Right kidney (tissue), 9 donors: ENCODE measurements at places on chromosomes 2 and 18.
A peak's percentile ranks its signal among the peaks of the same experiment; 100 is the strongest.

DNA sequence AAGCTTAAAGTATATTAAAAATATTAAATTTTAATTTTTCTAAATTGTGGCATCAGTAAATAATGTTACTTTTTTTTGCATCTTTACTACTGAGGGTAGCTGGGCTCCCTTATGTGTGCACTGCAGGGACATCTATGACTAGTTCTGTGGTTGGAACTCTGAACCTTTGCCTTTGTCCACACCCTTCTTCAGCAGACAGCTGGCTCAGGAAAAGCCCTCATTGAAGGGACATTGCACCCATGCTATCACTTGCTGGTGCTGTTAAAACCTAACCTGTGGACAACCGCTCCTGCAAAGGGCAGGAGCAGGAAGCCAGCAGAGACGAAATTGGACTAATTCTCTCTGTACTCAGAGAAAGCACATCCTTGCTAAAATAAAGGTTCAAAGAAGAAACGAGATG lies 30.1 kb downstream of the MOCOS start:
- DNase-seq, result no peak

GRCh38 chr2:172904236-172904635 lies 168.6 kb downstream of the RAPGEF4 start:
- no peak for DNase-seq

DNA sequence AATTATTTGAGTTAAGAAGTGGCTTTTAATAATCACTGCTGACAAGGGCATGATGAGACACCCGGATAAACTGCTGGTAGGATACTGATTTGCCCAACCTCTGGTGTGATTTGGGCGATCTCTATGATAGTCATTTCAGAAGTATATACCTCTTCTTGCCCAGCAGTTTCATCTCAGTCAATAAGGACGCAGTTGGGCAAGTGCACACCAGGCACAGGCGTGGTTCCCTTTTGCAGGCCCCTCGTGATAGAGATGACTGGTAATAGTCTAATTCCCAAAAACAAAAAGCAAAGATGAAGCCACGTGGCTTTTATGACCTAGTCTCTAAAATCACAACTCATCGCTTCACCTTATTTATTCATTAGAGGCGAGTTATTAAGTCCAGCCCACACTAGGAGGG lies 246.4 kb downstream of the PRKCE start:
- no peak for DNase-seq

- no peak for DNase-seq
Observed at GRCh38 chr2:101520246-101520645, 45.3 kb upstream of the RFX8 start.

DNA sequence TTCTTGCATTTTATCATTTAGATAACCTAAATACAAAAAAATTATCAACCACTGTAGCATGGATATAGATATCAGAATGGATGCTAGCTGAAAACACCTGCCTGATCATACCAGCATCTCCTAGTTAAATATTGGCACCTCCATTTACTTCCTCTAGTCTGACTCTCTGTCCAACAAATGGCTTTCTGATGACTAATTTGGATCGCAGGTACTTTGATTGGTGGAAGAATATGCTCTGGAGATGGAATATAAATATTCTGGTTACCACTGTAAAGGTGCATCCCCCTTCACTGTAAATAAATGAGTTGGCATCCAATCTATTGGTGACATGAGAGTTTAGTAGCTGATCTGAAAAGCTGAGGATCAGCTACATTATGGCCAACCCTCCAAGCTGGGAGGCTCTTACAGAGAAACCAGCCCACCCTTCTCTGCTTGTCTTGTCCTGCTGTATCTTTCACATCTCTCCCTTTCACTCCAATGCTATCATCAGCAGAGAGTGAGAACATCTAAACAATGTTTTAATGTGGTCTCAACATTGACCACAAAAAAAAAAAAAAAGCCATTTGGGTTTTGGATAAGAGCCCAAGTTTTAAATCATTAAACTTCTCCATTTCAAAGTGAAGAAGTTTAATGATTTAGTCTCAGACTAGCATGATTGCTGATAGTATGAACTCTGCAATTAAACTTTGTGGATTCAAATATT lies 90.5 kb downstream of the PMAIP1 start:
- DNase-seq, result no peak

DNA sequence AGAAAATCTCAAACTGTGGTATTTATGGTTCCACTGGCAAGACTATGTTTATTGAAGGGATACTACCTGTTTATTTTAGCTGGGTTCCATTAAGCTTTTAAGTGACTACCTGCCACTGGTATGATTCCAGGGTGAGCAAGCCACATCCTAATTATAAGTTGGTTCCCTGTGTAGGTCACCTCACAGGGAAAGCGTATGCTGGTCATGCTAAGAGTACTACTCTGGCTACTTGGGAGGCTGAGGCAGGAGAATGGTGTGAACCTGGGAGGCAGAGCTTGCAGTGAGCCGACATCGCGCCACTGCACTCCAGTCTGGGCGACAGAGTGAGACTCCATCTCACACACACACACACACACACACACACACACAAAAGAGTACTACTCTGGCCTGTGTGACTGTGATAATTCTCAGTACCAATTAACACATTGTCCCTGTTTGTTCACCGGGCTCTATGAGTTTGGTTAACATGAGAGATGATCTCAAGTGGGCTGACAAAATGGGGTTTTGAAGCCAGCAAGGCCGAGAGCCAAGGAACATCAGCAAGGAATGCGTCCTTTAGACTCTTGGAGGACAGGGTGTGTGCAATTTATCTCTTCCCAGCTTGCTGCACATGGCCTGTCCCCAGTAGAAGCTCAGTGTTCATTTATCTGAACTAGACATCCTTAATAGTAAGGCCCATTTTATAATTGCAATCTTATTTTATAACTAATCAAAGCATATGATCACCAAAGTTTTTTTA lies 15.2 kb upstream of the ITSN2 start:
- no peak for DNase-seq

GRCh38 chr2:47221039-47221438 lies 65.9 kb upstream of the STPG4 start:
- no peak for DNase-seq

- no peak for DNase-seq
Observed at GRCh38 chr2:54611830-54612545, 111.5 kb upstream of the EML6 start.

DNA sequence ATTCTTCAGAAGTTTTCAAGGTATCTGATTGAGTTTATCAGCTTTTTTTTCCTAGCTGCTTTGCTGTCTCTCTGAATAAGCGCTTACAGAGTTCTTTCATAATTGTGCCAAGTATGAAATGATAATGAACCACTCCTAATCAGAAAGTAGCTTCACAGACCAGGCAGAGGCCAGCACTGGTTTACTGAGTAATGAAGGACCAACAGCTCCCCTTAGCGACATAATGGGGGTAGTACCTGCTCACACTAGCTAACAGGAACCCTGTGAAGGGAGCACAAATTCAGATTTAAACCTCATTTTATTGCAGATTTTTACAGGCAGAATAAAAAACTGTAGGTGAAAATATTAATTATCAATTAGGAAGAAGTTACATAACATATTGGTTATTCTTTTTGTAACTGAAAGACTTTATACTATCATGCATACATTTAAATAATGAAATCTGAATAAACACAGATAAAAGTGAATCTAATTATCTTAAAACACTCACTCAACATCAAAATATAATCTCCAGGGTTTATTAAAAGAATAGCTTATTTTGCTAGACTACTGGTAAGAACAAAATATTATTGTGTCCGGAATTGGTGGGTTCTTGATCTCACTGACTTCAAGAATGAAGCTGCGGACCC lies 53.7 kb upstream of the LRRC30 start:
- no peak for DNase-seq

DNA sequence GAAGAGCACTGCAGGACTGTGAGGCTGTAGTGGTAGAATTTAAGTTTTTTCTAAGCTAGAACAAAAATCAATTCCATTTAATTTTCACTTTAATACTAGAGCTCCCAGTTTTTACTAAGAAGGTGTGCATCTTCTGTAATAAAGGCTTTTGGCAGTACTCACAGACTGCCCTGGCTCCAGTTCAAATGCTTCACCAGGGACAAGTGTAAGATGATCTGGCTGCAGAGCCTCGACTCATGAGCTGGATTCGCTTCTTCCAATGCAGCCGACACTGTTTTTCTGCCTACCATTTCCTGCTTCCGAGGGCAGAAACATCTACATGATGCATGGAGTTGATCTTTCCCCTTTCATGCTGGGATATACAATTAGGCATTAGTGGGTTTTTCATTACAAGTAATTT lies 87.0 kb downstream of the FARSB start:
- DNase-seq, result no peak

GRCh38 chr2:221283896-221284545 lies 288.1 kb downstream of the EPHA4 start:
- no peak for DNase-seq

GRCh38 chr2:156565066-156565710 lies 129.0 kb downstream of the GPD2 start:
- no peak for DNase-seq

DNA sequence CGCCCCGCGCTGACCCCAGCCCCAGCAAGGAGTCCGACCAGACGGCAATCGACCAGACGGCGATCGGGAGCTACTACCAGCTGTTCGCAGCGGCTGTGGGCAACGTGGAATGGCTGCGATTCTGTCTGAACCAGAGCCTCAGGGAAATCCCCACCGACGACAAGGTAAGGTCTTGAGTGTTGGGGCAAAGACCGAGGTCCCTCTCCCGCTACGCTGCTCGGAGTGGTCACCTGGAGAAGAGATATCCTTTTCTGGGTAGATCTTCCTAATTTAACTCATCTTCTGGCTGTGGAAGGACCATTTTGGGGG lies 704 bp downstream of the ANKRD53 start:
- DNase-seq, result no peak

DNA sequence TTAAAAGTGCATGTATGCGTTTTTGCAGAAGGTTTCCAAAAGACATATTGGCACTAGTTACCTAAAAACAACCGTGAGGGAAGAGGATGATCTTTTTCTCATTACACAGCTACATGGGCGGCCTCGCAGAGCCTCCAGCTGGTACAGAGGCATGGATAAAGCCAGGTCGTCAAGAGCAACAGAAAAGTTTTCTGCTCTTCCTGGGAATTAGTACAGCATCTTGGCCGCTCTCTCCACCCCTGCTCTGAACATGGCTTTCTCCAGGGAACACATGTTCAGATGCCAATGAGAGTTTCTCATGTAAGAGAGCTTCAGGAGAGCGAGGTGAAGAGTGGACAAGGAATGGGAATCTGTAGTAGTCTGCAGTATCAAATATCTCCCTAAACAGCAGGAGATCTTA lies 108.4 kb downstream of the ZEB2 start:
- DNase-seq, result no peak

DNA sequence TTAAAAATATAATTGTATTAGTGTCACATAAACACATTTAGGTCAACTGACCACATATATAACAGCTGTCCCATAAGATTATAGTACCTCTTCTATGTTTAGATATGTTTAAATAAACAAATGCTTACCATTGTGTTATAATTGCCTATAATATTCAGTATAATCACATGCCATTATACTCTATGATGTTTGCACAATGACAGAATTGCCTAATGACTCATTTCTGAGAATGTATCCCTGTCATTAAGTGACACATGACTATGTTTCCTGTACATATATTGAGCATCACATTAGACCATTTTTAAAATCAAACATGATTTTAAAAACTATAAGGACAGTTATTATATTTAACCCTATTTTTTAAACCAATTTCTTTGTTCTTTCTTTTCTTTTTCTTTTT lies 89.8 kb downstream of the HS6ST1 start:
- DNase-seq, result no peak

- DNase-seq, result no peak
Observed at GRCh38 chr2:216015722-216016464, 2.5 kb upstream of the MREG start.

DNA sequence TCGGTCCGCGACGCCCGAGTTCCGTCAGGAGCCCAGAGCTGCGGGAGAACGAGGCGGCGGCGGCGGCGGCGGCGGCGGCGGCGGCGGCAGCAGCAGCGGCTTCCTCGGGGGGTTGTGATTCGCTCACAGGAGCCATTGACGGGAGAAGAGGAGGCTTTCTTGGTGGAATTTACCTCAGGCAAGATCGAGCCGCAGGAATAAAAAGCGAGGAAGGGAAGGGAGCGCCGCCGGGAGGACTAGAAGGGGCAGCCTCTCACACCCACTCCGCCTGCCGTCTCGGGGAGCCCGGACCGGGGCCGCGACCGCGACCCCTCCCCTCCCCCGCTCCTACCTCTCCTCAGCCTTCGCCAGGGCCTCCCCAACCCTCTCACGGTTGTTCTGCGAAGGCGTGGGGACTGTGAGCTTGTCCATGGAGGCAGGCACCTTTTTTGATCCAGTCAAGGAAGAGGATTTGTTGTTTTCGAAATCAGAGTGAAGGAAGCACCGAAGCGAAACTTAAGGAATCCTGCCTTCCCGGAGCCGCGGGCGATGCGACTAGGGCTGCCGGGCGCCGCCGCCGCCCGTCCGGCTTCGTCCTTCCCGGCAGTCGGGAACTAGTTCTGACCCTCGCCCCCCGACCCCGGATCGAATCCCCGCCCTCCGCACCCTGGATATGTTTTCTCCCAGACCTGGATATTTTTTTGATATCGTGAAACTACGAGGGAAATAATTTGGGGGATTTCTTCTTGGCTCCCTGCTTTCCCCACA lies 506 bp downstream of the BMPR2 start:
- DNase-seq, result peak; percentile 94

GRCh38 chr2:169765523-169765922 lies 31.9 kb downstream of the KLHL23 start:
- DNase-seq, result no peak

DNA sequence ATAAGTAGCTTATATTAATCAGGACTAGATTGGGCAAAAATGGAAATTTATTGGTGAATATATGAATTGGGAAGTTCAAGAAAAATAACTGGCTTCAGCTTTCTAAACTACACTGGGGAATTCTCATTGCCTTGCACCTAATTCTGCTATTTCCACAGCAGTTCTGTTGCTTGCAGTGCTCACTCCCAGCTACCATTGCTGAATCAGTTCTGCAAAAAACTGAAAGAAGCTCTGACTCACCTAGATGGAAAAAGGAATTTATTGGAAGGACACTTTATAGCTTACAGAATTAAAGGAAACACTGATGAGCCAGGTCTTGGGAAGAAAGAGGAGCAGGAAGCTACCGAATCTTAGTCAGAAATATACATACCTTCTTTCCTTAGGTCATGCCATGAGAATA lies 60.3 kb upstream of the ACVR1 start:
- no peak for DNase-seq

GRCh38 chr18:54946149-54946581 lies 13.1 kb downstream of the CCDC68 start:
- DNase-seq, result no peak

GRCh38 chr2:219060821-219061791 lies at the start of gene IHH:
Gene IHH, minus strand, starts transcription at chr2:219060921. Its CDS starts 454 bp downstream, at chr2:219060467.
- DNase-seq, result peak; percentile 25

- no peak for DNase-seq
Observed at GRCh38 chr2:177464549-177464948, 72.0 kb downstream of the AGPS start.

DNA sequence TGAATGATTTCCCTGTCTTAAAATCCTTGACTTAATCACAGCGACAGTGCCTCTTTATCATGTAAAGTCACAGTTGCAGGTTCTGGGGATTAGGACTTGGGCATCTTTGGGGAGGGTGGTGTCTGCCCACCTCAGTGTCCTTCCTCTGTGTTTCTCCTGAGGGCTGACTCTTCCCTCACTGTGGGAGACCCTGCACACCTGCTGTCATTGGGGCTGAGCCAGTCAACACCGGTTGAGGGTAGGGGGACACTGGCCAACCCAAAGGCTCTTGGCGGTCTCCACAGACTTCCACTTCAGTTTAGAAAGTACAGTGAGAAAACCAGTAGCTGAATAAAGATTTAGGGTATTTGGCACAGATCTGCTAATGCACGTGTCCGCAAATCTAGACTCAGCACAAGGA lies 36.9 kb downstream of the AGAP1 start:
- no peak for DNase-seq
